Stimulated activated CD4-positive, alpha-beta T cell treated with anti-CD3 and anti-CD28 coated beads, Interleukin-12 subunit alpha, Interleukin-12 subunit beta, amount 100 ng/mL, for 48 hours (primary cell): ENCODE measurements at places on chromosomes 12 and 14.

GRCh38 chr12:105427883-105428282 is 97.4 kb downstream of the C12orf75 start:
- no peak for DNase-seq

DNA sequence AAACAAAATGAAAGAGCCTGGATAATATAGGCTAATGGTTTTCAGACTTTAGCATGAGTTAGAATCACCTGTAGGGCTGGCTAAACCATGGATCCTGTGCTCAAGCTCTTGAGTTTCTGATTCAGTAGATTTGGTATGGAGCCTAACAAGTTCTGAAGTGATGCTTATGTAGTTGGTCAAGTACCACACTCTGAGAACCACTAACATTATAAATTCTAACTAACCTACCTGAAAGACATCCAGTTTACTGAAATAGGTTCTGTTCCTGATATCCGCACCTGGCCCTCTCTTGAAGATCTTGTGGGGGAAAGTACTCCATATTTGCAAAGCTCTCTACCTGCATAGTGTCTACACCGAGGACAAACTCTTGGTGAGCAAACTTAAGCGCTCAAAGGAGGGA is 59.4 kb upstream of the VSX2 start:
- no peak for DNase-seq

DNA sequence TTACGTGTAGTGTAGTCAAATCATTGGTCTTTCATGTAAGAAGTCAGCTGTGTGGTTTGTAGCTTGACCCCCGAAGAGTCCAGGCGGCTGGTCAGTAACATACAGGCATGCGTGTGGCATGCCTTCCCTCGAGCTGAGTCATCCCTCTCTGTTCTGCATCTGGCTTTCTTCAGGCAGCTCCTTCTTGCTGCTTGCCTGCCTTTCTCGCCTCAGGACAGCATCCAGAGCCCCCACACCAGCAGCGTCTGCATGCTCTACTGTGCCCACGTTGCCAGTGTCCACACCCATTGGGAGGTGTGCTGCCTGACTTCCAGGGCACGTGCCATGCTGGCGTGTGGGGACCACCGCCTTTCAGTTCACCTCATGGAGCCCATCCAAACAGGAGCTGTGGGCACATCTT is 96.8 kb downstream of the EP400 start:
- DNase-seq = no peak

DNA sequence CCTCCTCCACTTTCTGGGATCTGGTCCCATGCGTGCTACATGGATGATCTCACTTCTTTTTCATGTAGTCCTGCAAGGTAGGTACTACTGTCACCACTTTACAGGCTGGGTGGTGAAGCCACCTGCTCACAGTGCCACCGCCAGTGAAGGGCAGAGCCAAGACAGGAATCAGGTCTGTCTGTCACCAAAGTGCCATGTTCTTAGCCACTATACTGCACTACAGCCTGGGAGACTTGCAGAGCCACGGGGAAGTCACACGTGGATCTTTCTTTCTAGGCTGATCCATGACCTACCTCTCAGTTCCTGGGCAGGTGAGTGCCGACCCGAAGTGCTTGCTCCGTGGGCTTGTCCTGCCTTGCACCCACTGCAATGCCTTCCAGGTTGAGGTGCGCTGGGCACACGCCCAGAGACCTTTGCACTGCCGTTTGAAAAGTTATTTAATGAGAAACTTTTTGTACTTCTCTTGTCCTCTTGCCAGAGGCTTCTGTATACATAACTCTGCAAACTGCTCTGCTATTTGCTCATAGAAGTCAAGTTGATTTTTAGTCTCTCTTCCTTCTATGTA is 19.7 kb upstream of the CLMN start:
- no peak for DNase-seq

- peak; percentile 25 for DNase-seq
Observed at GRCh38 chr12:22334410-22335100, at the start of gene ST8SIA1. Gene ST8SIA1, minus strand, starts transcription at chr12:22334707. Its CDS starts 475 bp downstream, at chr12:22334232.

GRCh38 chr12:80189241-80189640 is 89.9 kb downstream of the OTOGL start:
- DNase-seq = no peak

- no peak for DNase-seq
Observed at GRCh38 chr14:51004801-51005526, 60.7 kb upstream of the PYGL start.

DNA sequence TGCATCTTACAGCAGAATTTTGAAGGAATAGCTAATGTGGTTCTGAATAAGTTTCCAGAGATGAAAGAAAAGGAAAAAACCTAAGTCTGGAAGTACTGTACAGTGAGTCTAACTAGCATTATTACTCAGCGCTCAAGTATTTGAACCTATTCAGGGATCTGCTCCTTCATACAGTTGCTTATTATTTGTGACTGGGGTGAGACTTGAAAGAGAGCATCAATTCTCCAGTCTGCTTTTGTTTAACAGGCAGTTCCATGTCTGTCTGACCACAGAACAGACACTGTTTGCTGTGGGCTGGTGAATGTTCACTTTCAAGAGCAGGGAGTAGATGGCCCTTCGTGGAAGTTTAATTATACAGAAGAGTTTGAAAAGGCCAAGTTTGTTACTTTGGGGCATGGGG is 9.3 kb downstream of the ETV6 start:
- no peak for DNase-seq

- no peak for DNase-seq
Observed at GRCh38 chr14:92963301-92964123, 40.6 kb downstream of the CHGA start.

- DNase-seq = no peak
Observed at GRCh38 chr12:56522411-56523193, 982 bp downstream of the RBMS2 start.

GRCh38 chr12:76308866-76309265 is 39.3 kb downstream of the BBS10 start:
- DNase-seq = no peak

DNA sequence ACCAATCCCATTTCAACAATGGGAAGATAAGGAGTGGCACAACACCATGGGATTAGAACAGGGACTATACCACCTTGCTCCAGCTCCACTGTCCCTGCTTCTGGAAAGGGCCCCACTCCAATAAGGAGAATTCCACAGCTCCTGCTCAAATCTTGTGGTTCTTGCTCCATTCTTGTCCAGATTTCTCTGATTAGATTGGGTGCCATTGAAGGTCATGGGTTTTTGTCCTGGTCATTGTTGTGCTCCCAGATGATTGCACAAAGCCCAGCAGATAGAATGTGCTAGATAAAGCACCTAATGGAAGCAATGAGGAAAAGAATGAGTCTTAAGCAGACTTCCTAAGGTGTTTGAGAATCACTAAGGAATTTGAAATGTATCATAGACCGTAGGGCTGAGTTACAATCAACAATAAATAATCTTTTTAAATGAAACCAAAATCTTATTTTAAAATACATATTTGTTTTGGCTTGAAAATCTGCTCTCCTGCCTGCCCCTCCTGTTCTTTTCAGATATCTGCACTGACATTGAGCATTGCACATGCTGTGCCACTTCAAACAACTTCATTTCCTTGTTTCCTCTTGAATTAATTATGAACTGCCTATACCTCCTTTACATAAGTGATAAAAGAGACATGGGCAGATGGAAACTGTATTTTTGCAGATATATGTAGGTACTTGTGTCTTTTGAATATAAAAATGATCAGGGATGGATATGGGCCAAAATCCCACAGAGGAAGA is 115.9 kb downstream of the FGD4 start:
- no peak for DNase-seq

DNA sequence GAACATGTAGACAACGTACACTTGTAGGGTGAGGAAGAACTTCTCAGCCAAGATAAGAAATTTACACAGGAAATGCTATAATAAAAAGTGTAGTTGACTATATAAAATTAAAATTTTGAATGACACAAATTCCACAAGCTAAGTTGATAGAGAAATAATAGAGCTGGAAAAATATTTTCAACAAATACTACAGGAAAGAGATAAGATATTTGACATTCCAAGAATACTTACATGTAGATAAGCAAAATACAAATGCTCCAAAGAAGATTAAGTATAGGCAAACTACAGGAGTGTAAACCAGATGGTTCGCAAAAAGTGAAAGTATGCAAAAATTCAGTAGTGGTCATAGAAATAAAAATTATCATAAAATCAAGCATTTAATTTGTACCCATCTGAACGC is 49.2 kb upstream of the ANP32D start:
- no peak for DNase-seq

DNA sequence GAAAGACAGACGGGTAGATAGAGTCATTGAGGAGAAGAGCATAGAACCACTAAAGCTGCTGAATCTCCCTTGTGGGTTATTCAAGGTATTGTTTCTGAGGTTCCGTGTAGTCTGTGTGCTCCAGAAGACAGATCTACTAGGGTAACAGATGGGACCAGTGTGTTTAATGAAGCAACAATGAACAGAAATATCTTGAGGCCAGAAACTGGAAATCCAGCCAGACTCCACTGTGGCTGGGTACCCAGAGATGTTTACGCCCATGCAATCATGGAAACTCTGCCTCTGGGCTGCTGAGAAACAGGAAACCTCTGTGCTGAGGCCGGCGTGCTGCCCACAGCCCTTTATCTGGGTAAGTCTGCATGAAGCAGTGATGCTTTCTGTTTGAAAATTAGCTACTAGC is 8.3 kb downstream of the PROX2 start:
- DNase-seq = no peak

DNA sequence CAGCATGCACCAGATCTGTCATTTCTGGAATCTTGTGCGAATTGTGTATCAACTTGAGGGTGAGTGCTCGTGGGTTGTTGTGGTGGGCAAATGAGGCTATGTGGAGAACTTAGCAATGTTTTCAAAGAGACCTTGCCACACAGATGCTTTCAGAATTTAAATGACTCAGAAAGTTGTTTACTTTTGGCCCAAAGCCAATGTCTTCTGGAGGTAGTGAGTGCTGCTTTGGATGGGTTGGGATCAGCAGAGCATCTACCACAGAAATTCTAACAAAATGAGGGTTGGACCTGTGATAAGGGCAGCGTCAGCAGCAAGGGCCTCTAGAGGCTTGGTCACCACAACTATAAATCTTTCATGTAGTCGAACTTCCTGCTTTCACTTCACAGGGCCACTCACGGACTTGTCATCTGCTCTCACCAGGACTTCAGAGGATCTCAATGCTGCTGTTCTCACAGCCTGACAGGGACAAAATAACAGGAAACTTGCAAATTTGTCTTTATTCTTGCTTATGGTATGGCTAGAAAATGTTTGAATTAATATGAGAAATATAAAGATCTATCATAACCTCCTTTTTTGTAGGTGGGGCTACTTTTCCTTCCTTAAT is 111.4 kb downstream of the DACT1 start:
- no peak for DNase-seq

DNA sequence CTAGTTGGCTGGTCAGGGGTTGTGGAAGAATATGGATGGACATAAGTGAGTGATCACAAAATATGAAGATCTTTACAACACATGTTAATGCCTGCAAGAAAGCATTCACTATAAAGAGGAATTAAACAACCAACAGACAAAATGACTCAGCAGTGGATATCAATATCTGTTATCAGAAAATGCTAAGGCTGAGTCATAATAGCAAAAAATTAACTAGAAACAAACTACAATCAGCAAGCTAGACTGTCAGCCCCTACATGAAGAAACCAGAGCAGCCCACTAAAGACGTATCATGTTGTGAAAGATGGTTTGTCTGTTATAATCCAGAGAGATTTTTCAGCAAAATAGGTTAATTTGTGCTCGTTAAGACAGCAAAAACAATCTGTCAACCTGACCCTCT is 472.9 kb downstream of the NELL2 start:
- DNase-seq = no peak

GRCh38 chr14:68822926-68823325 is 30.1 kb upstream of the ZFP36L1 start:
- DNase-seq = no peak

- DNase-seq = no peak
Observed at GRCh38 chr12:71029302-71029701, 108.8 kb upstream of the PTPRR start.

DNA sequence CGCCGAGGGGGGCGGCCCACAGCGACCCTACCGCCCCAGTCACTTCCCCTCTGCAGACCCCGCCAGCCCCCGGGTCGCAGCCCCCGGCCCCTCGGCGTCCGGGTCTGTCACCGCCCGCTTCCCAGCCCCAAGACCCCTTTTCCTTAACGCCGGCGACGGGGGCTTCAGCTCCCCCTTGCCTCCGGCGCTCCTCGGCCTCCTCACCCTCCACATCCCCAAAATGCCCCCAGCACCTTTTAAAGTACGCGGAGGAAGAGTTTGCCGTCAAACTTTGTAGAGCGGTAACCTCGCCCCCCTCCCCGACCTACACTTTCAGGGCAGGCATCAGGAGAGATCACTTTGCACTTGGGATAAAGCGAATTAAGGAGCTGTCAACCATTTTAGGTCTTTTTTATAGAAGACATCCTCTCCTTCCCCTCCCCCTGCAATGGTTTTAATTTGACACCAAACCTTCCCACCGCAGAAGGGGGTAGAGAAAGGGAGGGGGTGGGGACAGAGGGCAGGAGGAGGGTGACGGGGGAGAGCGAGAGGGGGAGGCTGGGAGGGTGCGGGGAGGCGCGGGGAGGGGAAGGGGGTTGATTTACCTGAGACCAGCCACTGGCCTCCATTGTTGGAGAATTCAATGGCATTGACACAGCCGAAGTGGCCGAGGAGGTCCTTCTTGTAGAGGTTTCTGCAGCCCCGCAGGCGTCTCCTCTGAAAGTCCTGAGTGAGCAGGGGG is 578 bp downstream of the DCAF5 start:
- DNase-seq = peak; percentile 18

DNA sequence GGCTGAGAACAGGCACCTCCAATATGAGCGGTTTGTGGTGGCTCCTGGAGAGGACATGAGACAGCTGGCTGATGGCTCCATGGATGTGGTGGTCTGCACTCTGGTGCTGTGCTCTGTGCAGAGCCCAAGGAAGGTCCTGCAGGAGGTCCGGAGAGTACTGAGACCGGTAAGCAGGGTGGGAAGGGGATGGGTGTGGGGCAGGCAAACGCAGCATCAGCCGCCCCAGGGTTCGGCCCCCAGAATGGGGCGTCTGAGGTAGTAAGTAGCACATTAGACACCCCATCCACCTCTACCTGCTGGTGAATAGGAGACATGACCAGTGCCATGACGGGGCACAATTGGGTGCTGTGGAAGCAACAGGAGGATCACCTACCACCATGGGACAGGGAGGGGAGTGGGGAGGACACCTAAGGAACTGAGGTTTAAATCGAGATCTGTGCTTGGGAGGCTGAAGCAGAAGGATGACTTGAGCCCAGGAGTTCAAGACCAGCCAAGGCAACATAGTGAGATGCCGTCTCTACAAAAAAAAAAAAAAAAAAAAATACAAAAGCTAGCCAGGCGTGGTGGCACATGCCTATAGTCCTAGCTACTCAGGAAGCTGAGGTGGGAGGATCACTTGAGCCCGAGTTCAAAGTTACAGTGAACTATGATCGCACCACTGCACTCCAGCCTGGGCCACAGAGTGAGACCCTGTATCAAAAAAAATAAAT is 25.5 kb downstream of the ITGA7 start:
- no peak for DNase-seq
